ENCODE measurements at places on chromosomes 5 and 9.

GRCh38 chr5:9283021-9283420 lies 262.9 kb downstream of the SEMA5A start:
- DNase-seq = no peak

- DNase-seq = no peak
These were observed 1.6 kb downstream of the STRBP start for GRCh38 chr9:123266655-123267399.

DNA sequence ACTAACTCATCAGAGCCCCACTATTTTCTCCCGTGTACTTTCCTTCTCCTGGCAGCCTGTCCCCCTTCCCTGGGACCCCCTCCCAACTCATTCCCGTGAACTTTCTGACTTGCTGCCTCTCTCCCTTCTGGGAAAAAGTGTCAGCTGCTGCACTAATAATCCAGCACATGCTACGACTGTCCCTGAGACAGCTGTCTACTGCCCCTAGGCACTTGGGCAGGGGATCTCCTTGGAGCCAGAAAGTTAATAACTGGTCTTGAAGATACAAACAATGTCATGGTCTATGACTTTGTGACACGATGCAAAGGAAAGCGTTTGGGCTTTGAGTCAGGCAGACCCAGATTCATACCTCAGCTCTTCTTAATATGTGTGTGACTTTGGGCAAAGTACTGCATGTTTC lies 10.1 kb upstream of the RNF183 start:
- no peak for DNase-seq

DNA sequence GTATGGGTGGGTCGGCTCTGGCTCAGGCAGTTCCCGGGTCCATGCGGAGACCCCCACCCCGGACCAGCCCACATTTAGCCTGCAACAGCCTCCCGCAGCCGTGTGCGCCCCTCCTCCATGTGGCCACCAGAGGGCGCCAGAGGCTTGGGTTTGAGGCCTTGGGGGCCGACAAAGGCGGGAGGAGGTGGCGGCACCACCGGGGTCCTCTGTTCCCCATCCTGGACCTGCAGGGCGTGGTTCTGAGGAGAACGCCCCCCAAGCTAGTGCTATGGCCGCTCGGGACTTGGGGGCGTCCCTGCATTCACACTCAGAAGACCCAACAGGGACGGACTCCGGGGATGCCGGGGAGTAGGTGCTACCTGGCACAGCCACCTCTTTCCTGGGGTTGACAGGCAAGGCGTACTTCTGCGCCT lies 16.5 kb downstream of the ASS1 start:
- no peak for DNase-seq

DNA sequence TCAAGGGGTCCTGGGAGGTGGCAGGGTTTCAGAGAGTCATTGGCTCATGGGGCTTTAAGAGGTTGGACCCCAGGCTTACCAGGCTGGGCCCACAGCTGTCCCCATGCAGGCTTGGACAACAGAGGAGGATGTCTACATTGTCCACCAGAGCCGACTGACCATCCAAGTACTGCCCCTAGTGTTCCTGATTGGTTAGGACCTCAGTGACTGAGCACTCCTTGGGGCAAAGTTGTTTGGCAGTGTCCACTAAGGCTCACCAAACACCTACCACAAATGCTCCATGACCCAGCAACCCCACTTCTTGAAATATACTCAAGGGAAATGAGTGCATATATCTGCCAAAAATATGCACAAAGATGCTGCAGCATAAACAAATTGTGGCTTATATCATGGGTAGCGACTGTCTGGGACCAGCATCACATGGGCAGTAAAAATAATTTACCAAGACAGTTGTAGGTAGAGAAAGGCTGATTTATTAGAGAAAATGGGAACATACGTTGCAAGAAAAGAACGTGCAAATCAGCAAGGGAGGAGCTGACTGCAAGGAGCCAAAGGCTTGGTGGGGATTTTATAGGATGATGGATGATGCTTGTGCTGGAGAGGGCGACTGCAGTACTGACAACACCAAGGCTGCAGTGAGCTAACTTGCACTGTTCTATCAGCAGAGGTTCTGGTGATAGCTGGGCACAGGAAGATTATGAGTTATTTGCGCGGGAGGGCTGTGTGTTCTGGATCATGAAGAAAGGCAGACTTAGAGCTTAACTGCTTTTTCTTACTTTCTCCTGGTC lies 265.2 kb downstream of the GADD45G start:
- DNase-seq = no peak

All from mucosa of descending colon (tissue), 3 donors.